ENCODE measurements at places on chromosomes 5 and 9.

GRCh38 chr5:138700581-138701362 lies 52.5 kb upstream of the CTNNA1 start:
- no peak for DNase-seq

DNA sequence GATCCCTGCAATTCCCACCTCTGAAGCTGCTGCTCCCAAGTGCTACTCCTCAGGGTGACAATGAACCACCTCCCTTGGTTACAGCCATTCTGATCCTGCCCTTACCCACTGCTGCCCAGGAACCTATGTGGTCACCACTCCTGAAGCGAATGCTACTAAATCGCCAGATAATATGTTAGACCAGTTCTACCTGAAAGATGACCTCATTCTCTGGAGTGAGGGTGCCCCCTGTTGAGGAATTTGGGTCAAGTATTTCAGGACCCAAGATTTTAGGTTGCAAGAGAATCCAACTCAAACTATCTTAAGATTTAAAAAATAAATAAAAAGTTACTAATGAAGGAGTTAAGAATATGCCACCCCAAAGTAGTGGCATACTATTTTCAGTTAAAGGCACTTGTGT lies 5.8 kb upstream of the SNAPC3 start:
- DNase-seq: no peak

DNA sequence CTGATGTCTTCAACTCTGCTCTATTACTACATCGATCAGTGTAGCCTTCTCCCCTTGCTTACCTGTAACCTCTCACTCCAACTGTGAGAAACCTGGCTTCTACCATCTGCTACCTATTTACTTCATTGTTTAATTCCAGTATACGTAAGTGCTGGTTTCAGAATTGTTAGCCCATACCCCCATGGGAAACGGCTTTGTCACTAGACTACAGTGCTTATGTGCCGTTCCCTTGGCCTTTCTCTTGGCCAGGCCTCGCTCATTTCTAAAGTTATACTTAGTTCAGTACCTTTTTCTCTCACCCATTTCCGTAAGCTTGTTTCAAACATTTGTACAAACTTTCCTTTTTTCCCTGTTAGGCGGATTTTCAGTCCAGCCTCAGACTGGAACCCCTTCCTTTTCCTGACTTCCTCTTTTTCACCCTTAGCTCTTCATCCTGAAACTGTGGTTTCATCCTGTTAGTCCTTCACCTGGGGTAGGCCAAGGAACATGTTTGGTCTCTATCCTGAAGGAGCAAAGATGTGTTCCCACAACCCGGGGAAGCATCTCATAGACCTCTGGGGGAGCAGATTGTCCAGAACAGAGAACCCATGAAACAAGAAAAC lies 21.7 kb downstream of the ALG2 start:
- DNase-seq: no peak

DNA sequence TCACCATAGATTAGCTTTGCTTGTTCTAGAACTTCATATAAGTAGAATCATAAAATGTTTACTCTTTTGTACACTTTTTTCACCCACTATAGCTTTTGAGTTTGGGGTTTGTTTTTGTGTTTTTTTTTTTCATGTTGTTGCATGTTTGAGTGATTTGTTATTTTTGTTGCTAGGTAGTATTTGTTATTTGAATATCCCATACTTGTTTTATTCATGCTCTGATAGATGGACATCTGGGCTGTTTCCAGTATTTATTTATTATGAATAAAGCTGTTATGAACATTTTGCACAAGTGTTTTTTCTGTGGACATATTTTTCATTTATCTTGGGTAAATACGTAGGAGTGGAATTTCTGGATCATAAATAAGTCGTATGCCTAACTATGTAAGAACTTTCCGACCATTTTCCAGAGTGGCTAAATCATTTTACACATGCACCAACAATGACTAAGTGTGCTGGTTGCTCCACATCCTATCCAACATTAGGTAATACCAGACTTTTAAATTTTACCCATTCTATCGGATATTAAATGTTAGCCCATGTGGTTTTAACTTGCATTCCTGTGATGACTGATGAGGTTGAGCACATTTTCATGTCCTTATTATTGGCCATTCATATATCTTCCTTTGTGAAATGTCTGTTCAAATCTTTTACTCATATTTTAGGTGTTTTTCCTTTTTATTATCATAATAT lies 69.1 kb upstream of the NR4A3 start:
- no peak for DNase-seq
